Stimulated activated CD4-positive, alpha-beta T cell treated with anti-CD3 and anti-CD28 coated beads, Interleukin-2, amount 100 ng/mL, for 48 hours (primary cell): ENCODE measurements at places on chromosomes 6 and 20.
A peak's percentile ranks its signal among the peaks of the same experiment; 100 is the strongest.

GRCh38 chr6:118283766-118284165 is 264.3 kb upstream of the PLN start:
- DNase-seq, result peak; percentile 13

GRCh38 chr6:135906542-135906941 is 55.0 kb downstream of the PDE7B start:
- no peak for DNase-seq

- peak; percentile 50 for DNase-seq
These were observed 46.8 kb downstream of the PYGB start for GRCh38 chr20:25294459-25295385.

DNA sequence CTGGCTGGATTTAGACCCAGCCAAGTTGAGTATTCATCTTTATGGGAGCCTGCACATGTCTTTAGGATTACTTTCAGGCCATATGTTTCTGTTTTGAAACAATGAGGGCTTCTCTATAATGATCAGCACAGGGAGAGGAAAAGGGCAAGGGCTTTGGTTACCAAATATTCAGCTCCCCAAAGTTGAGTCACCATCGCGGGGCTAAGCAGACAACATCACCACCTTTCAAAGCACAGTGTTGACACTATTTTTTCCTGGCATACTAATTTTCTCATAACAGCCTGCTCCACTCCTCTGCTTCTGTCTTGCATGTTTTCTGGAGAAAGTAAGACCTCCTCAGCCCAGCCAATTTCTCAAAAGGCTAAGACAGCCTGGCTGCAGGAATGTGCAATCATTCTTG is 4.9 kb downstream of the SCML4 start:
- no peak for DNase-seq

- no peak for DNase-seq
These were observed 21.1 kb downstream of the PHACTR2 start for GRCh38 chr6:143698759-143699429.

DNA sequence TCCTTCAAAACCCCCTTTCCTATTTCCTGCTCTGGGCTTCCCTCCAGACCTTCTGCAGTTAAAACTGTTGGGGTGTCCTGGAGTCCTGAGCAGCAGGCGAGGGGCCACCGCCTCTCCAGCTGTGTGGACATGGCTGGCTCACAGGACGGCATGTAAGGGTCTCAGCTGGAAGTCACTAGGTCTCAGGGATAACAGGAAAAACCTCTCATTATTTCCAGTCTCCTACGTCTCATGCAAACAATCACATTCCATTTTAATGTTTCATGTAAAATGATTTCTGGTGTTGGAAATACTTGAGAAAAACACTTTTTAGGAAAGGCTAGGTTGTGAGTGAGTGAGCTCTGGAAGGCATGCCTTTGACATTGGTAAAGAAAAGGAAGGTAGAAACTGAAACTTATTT is 158.7 kb downstream of the SCML4 start:
- DNase-seq, result no peak

DNA sequence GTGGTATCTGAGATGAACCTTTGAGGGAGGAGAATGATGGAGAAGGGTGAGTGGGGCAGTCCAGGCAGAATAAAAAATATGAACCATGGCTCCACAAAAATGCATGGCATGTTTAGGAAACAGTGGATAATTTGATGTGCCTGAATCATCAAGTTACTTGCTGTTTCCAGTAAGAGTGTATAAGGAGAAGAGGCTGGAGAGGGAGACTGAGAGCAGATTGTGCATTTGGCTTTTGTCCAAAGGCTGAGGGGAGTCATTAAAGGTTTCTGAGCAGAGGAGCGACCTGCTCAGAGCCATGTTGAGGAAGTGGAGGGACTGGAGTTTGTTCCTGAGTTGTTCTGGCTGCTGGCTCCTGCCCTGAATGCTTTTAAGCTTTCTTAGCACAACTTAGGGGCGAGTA is 6.1 kb downstream of the MMP24 start:
- no peak for DNase-seq

GRCh38 chr6:154605178-154605881 is 94.8 kb upstream of the CNKSR3 start:
- DNase-seq, result no peak

- no peak for DNase-seq
These were observed 588.4 kb upstream of the CITED2 start for GRCh38 chr6:139962654-139963347.

DNA sequence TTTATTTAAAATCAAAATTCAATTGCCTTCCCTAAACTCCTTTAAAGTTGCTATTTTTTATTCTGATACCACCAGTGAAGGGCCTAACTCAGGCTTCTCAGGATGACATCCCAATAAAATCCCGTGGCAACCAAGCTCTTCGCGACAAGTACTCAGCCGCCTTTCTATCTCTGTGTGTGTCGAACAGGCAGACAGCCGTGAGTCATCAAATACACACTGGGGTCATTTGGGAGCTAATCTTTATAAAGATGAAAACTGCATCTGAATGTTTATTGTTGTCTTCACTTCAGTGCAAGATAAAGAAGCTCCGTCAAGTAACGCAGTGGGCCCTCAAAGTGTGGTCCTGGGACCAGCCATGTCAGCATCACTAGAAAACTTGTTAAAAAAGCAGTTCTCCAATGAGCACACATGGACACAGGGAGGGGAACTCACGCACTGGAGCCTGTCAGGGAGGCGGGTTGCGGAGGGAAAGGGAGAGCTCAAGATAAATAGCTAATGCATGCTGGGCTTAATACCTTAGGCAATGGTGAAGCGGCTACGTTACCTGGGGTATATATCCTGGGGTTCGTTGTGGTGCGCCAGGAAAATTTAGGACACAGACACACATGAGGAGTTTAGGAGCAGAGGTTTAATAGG is 119.3 kb downstream of the RNF144B start:
- DNase-seq, result no peak

- no peak for DNase-seq
These were observed 22.2 kb upstream of the PNPLA1 start for GRCh38 chr6:36247693-36248092.

- no peak for DNase-seq
These were observed 743.8 kb upstream of the FLRT3 start for GRCh38 chr20:15081261-15081660.

DNA sequence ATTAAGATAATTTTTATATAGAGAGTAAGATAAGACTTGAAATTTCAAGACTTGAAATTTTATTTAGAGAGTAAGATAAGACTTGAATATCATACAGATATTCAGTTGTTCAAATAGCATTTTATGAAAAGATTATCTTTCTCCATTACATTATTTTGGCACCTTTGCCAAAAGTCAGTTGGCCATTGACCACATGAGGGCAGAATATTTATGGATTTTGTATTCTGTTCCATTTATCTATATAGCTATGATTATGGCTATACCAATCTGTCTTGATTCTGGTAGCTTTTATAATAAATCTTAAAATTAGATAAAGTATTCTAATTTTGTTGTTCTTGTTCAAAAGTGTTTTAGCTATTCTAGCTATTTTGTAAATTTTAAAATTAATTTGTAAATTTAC is 537.9 kb upstream of the GJE1 start:
- DNase-seq, result no peak

- DNase-seq, result no peak
These were observed 16.7 kb upstream of the LMBRD1 start for GRCh38 chr6:69813508-69813907.

GRCh38 chr20:52313341-52313963 is 121.9 kb upstream of the ZFP64 start:
- no peak for DNase-seq

DNA sequence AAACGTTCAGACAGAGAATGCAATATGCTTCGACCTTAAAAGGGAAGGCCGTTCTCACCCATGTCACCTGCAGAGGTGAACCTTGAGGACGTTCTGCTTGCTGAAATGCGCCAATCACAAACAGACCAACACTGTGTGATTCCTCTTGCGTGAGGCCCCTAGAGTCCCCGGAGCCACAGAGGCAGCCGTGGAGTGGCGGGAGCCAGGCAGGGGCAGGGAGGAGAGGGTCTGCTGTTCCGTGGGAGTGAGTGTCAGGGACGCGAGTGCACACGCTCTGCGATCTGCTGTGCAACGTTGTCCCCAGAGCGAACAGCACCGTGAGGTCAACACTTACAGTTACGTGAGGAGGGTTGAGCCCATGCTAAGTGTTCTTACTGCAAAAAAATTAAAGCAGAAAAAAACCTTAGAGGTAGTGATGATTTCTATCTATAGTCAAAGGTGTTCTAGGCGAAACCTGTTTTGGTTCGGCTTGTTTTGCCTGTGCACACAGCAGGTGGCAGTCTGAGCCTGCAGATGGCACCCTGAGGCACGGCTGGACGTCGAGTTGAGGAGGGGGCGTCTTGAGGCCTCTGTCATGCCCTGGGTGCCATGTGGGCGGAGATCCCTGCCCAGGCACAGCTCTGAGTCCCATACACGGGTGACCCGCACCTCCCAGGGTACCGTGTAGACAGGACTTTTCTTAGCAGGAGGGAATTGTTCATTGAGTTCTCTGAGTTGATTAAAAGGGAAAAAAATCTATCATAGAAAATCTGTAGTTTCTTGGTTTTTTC is 71.7 kb upstream of the FRMD1 start:
- no peak for DNase-seq

DNA sequence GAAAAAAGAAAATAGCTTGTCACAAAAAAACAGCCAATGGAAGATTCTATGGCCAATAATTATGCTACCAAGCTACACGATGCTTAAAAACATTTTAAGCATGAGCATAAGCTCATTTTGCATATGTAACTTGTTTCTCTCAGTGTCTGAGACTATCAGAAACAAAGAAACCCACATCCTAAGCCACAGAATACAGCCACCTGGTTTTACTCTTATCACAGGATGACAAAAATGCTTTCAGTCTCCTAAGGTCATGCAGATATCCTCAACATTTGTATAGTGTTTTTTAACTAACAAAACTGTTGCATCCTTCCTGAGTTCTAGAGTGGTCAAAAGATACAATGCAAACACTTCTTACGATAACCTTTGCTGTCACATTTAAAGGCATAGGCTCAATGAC is 172.1 kb upstream of the RUNX2 start:
- DNase-seq, result no peak

DNA sequence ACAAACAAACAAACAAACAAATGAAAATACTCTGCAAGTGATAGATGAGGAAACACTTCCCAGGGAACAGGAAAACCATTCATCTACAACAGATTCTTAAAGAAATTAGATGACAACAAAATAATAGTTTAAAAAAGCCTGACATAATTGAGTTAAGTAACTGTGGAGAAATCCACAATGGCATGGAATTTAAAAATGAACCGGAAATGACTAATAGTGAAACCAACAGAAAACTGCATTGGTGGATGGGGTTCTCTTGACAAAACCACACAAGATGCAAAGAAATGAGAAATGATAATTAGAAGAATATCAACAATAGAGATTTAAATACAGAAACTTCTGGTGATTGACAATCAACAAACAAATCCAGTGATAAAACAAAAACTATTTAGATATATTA is 785.6 kb downstream of the QKI start:
- no peak for DNase-seq

- no peak for DNase-seq
These were observed 177.9 kb downstream of the KIF16B start for GRCh38 chr20:16395366-16395765.

GRCh38 chr6:36169023-36170007 is 27.2 kb upstream of the BRPF3 start:
- DNase-seq, result no peak
